NCI-H524 treated with DMSO at 0.1 percent for 48 hours (cell line): ENCODE measurements at places on chromosomes 2 and 18.

DNA sequence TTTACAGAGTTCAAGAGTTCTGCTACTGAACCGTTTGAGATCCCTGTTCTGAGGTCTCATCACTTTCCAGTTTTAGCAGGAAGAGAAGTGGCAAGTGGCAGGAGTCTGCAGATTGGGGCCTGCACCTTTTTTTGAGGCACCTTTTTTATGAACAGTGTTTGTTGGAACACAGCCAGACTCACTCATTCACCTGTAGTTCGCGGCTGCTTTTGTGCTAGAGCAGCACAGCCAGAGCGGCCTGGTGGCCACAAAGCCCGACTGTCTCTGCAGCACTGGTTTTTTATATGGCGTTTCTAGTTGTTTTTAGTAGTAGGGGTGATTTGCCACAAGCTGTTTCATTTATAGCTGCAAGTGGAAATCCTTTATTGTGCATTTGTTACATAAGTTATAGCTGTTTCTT lies 8.6 kb downstream of the ACP1 start:
- DNase-seq = no peak

DNA sequence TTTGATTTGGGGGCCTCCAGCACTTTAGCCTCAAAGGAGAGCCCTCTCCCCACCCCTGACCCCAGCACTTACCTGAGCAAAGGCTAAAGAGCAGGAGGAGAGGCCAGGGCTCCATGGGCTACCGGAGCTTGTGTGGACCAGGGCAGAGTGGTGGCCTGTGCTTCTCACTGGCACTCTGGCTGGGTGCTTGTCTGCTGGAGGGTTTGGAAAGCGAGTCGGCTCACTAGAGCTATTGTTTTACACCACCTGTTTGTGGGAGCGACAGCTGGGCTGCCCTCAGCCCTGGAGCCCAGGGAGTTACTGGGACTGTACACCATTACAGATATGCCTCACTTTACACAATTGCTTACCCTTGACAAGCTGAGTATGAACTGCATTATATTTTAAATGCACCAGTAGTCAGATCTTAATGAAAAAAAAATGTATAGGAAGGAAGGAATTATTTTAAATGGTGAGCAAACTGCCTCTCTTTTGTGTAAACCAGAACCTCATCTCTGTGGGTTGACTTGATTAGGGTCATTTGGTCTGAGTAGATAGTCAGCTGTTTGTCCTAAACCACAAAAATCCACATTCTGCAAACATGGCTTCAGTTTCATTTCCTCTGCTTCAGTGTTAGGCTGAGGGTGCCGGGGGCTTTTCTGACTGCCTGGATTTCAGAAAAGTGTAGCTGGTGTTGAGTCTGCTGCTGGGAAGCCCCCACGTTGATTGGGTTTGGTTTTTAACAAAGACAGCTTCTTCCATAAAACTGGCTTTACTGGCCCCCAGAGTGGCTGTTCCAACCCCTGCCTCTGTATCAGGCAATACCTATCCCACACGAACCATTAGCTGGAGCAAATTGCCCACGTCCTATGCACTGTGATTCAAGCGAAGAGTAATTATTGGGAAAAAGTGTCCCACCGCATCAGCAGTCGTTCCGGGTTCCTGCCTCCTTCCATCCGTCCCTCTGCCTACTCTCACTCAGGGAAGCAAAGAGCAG lies at the start of gene CHRNA1:
CHRNA1 (minus strand) TSS at position 193 of the 976 bp plus-strand sequence; CDS start at position 115, 78 bp downstream.
- peak; percentile 58 for DNase-seq

GRCh38 chr2:100427627-100428258 lies 10.3 kb upstream of the CHST10 start:
- no peak for DNase-seq

DNA sequence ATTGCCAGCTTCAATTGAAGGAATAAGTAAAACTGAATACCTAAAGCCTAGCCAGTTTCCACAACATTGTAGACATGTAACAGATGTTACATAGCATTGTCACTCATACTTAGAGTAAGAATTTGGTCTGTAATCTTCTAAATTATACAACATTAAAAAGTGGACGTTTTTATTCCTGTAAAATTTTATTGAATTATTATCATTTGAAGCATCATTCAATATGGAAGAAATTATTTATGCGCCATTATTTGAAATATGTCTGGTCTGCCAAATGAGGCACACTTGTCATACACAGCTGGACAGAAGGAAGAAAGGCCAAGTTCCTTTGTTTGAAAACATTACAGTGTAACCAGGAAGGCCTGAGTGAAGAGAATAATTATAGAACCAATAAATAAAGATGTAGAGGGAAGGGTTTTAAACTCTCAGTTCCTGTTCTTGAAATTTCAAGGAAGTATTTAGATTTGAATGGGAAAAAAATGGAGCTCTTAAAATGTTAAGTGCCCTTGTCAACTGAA lies 575.5 kb downstream of the LRRTM4 start:
- DNase-seq = no peak

- DNase-seq = no peak
Observed at GRCh38 chr18:22975508-22975907, 42.4 kb downstream of the RBBP8 start.

GRCh38 chr2:45813003-45813941 lies 161.8 kb downstream of the PRKCE start:
- DNase-seq = peak; percentile 90

DNA sequence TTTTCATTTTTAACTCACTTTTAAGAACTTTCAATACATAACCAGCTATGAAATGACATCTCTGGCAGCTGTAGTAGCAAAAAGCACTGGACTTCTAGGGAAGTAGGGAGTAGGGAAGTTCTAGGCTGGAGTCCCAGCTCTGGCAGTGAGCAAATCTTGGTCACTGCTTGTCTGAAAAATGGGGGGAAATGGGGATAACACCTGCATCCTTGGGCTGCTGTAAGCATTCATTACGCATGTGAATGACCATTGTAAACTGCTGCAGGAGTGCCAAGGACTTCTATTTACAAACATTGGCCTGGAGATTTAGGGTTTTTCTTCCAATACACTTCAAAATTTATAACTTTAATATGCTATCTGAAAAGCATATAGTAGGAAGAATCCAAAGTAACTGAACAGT lies 972 bp upstream of the MPP4 start:
- DNase-seq = no peak

GRCh38 chr2:128600581-128601297 lies 282.1 kb upstream of the HS6ST1 start:
- no peak for DNase-seq

DNA sequence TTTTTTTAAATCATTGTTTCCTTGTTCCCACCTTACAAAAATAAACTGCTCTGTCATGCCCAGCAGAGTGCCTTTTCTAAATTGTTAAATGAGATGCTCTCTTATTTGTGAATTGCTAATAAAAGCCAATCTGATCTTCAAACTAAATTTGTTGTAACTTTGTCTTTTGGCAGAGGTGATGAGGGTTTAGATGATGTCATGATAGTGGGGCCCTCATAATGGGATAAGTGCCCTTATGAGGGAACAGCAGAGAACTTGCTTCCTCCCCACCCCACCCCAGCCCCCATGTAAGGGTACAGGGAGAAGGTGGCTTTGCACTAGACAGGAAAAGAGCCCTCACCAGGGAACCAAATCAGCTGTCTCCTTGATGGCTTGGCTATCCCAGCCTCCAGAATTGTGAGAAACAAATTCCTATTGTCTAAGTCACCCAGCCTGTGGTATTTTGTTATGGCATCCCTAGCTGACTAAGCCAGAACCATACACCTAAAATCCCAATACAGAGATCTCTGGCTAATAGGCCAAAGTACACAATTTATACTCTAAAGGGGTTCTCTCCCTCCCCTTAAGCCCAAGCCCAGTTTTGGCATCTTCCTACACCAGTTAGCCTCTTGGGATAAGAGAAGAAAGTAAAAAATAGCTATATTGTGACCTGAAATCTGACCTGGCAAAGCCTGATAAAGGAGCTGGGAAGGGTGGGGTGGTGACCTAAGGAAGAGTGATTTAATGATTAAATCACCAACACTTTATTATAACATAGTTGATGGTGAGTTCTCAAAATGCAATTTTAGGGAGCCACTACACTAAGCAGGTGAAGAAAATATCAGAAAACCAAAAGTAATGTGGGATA lies 40.3 kb upstream of the HNRNPA3 start:
- DNase-seq = no peak

- peak; percentile 52 for DNase-seq
Observed at GRCh38 chr2:95287806-95288205, 9.3 kb upstream of the KCNIP3 start.

GRCh38 chr2:9594366-9595054 lies 36.3 kb downstream of the YWHAQ start:
- DNase-seq = no peak

GRCh38 chr2:157061799-157062198 lies 195.7 kb upstream of the GALNT5 start:
- DNase-seq = no peak

DNA sequence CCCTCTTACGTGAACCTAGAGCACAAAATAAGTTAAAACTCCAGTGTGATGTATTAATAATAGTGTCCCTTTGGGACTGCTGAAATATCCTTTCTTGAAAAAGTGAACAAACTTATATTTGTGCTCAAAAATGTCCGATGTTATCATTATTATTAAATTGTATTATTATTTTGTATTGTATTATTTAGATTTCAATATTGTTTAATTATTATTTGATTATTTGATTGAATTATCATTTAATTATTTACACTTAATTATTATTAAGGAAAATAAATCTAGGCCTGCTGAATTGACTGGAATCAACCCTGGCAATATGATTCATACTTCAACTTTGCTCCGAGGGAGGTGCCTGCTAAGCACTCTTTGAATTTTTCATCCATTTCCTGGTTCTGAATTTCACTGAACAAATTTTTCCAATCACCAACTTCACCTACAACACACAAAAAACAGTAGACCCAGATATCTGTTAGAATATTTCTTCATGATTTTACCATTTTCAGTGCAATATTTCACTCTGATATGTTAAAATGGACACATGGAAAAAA lies 10.9 kb upstream of the EIF2AK2 start:
- no peak for DNase-seq

DNA sequence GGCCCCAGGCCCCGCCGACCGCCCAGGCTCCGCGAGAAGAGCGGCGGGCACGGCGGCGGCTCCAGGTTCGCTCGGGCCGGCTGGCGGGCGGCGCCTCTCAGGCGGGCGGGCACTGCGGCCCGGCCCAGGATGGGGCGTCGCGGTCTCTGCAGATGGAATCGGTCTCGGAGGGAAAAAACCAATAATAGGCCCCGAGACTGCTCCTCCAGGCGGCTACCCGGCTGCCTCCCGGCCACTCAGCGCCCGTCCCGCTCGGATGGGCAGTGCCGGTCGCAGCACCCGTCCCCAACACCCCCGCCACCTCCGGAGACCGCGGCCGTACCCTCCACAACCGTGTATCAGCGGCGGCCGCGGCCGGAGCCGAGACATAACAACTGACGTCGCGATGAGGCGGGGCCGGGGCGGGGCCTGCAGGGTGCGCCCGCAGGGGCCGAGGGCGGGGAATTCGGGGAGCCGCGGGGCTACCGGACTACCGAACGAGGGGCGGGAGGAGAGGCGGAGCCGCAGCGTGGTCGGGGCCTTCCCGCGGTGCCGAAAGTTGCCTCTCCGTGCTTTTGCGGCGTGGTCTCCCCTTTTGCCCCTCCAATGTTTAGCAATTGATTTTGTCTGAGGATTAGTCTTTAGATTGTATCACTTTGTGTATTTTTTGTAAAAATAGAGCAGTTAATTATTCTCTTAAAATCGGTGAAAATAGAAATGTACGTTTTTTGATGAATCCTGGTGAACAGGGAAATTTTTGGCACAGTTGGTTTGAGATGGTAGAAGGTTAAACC lies at the start of gene RNF103:
RNF103 (minus strand) TSS at position 372 of the 773 bp plus-strand sequence. CDS start 979 bp downstream, outside the sequence.
- DNase-seq = peak; percentile 29

GRCh38 chr2:60311524-60311923 lies 241.9 kb downstream of the BCL11A start:
- DNase-seq = no peak

- DNase-seq = no peak
Observed at GRCh38 chr2:226600802-226601201, 198.8 kb downstream of the IRS1 start.

- no peak for DNase-seq
Observed at GRCh38 chr18:25732862-25733261, 357.6 kb downstream of the SS18 start.

GRCh38 chr2:103363639-103364038 lies 601.8 kb downstream of the TMEM182 start:
- no peak for DNase-seq

DNA sequence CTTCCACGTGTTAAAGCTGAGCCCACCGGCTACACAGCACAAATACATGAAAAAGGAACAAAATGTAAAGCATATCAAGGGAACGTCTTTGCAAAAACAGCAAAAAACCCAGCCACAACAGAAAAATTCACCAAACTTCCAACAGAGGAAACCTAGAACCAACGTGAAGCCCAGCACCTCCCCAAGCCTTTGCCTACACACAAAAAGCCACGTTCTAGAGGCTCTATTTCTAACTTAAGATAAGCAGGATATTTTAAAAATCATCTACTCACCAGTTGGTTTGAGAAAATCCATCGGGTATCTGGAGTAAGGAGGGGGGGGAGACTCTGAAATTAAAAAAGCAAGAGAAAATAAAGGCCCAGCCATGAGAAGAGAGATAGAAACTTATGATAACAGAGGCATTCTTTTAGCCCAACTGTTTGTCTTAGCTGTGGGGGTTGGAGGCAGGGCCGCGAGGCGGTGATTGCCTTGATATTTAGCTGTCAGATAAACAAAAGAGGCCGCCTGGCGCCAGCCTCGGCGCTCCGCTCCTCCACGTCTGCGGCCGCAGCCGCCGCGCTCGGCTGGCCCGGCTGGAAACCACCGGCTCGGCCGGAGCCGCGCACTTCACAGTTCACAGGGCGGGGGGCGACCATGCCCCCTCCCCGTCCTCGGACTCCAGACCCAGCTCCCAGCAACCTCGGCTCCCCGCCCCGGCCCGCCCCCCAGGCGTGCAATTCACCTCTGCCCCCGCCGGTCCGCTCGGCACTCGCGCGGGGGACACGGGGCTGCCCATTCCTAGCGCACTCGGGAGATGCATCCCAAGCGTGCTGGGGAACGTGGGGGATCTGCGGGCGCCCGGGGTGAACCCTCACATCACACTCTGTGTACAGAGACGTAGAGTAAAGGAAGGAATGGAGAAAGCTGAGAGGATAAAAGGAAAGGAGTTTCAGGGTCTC lies 2.4 kb downstream of the SMAD7 start:
- no peak for DNase-seq

- no peak for DNase-seq
Observed at GRCh38 chr2:66547118-66547517, 112.2 kb downstream of the MEIS1 start.

- DNase-seq = no peak
Observed at GRCh38 chr2:232543928-232544631, 4.6 kb downstream of the CHRNG start.

GRCh38 chr18:53991202-53991601 lies 233.3 kb downstream of the MBD2 start:
- no peak for DNase-seq

DNA sequence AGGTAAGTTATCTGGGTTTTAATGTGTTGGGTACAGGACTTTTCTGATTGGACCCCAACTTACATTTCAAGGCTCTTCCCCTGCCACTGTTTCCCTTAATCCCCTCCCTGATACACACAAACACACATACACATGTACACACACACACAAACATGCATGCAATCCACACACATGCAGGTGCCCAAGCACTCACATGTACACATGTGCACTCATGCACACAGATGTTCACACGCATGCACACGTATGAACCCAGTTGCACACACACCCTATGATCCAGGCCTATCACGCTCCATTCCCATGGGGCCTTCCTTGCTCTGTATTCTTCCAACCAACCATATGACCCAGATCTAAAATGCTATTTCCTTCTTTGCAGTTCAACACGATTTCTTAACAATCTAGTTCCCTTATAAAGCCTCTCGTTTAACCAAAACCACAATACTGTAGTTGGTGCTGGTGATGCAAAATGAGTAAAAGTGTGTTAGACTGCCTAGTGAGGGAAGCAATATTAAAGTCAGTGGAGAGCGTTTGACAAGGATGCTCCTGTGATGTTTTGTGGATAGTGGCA lies 11.1 kb downstream of the SERPINB8 start:
- DNase-seq = no peak

GRCh38 chr2:113981404-113982134 lies 91.7 kb downstream of the ACTR3 start:
- no peak for DNase-seq
